ENCODE measurements at places on chromosomes 6 and 20.

DNA sequence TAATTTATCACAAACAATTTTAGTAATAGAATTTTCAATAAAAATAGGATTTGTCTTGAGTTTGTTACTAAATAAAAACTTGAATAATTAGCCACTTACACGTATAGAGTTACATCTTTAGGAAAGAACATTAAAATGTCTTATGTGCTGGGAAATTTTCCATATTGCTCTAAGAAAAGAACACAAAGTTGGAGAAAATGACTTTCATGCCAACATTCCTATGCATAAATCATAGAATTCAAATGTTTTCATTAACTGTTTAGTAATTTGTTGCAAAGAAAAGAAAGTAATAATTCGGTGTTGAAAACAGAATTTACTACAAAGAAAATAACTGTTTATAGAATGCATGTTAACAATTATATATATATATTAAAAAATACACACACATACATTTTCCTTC lies 4.7 kb upstream of the TBC1D32 start:
- DNase-seq = no peak

- DNase-seq = peak; percentile 77
Observed at GRCh38 chr20:38987777-38988176, 25.6 kb downstream of the DHX35 start.

GRCh38 chr20:10090588-10091166 lies 55.9 kb downstream of the ANKEF1 start:
- DNase-seq = no peak

DNA sequence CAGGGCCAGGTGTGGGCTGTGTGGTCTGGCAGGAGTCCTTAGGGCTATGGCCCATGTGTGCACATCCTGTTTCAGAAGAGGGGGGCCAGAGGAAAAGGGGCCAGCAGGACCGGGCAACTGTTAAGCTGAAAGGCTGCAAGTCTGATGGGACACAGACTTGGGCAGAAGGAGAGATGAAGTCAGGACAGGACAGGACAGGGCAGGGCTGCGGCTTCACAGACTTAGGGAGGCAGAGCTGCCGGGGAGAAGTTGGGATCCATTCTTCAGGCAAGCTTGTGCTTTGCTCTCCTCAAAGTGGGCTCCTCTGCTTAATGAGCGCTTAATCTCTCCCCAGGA lies 28.7 kb downstream of the MOCS1 start:
- no peak for DNase-seq

DNA sequence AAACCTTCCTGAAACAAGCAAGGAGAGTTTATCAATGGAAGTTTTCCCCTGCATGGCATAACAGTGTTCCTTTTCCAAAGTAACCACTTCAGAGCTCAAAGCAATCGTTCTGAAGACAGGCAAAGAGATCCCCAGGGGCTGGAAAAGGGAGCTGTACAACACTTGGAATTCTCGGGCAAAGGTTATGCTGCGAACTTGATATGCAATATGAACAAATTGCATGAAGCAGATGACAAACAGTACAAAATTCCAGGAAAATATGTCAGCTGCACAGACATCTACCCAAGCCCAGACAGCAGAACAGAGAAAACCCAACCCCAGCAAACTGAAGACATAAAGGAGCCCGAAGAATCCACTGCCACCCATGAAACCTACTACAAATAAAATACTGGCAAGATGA lies 18.4 kb downstream of the POPDC3 start:
- no peak for DNase-seq

DNA sequence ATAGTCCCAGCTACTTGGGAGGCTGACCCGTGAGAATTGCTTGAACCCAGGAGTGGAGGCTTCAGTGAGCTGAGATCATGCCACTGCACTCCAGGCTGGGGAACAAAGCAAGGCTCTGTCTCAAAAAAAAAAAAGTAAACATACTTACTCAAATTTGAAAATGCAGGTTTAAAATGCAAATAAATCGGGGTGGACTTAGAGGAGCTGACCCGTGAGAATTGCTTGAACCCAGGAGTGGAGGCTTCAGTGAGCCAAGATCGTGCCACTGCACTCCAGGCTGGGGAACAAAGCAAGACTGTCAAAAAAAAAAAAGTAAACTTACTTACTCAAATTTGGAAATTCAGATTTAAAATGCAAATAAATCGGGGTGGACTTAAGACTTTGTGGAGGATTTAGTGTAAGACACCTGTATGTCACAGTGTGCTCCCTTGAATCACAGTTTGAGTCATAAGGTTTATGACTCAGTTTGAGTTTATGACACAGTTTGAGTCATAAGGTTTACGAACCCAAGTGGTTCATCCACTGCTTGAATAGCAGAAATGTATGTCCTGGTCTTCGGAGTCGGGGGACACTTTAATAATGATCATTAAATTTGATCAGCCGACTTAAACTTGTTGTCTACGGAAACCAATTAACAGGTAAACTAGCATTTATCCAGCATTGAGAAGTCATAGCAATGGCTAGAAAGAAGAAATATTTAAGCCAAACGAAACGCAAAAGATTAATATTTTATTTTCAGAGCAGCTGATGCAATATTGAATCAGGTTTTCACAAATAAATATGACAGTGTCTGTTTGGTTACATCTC lies 6.8 kb upstream of the MRPS10 start:
- no peak for DNase-seq

- no peak for DNase-seq
Observed at GRCh38 chr20:59567585-59568508, 36.5 kb upstream of the PHACTR3 start.

GRCh38 chr6:13668291-13668928 lies 43.2 kb downstream of the RANBP9 start:
- DNase-seq = no peak

DNA sequence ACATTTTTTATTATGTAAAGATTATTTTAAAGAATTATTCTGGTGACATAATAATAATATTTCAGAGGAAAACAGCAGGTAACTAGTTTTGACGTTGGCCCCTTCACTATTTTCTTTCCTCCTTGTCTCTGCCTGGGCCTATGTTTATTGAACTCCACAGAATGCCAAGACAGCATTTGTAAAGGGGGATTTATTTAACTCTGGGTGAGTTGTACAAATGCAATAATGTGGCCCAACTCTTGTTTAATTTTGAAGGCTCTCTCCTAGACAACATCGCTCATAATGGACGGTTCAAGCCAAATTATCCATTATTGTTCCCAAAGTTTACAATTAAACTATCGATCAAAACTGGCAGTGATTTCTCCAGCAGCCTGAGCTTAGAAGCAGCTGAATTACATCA lies 374.3 kb upstream of the SLC35B3 start:
- DNase-seq = no peak

DNA sequence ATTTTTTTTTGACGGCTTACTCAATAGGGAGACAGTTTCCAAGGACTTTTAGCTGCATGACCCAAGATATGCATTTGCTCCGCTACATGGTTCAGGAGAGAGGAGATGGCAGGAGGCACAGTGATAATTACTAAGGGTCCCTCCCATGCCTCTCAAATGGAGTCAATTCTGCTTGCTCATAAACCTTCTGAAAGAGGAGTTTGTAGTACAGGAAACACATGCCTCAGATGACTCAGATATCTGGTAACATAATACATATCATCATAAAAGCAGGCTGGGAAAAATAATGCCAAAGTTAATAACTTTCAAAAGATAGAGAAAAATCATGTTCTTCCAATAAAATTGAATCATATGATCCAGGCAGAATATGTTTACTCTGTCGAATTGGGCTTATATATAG lies 97.6 kb upstream of the DEFB112 start:
- no peak for DNase-seq

DNA sequence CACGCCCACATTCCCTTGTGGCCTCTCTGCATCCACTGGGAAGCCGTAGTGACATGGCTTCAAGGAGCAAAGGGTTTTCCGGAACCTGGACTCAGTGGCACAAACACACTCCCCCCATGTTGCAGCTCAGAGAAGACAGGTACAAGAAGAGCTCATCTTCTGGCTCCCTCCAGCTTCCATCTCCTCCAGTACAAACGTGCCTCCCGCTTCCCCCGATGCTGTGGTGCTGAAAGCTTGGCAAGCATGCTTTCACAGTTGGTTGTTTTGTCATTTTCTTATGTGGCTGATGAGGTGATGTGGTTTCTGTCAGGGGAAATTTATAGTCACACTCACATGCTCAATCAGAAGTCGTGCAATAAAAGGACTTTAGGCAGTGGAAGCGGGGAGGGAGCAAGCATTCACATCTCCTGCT lies 258.5 kb downstream of the KIF16B start:
- no peak for DNase-seq
